Fibroblast of pulmonary artery (primary cell): ENCODE measurements at places on chromosomes 3 and 15.

GRCh38 chr15:90819850-90820249 is 48.5 kb upstream of the FURIN start:
- DNase-seq: no peak

DNA sequence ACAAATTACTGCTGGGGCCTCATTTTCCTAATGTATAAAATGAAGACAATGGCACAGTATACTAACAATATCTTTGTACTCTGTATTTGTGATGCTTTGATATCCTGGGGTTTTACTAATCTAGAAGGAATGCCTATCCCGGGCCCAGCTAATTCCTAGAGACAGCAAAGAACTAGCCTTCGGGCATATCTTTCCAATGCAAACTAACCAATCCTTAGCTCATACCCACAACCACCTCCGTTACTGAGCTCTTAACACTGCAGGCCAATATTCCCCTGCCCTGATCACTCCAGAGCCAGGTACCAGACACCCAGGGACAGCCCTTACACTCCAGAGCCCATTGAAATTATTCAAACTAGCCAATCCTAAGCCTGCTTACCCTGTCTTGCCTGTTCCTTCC is 309.0 kb downstream of the ULK4 start:
- no peak for DNase-seq

DNA sequence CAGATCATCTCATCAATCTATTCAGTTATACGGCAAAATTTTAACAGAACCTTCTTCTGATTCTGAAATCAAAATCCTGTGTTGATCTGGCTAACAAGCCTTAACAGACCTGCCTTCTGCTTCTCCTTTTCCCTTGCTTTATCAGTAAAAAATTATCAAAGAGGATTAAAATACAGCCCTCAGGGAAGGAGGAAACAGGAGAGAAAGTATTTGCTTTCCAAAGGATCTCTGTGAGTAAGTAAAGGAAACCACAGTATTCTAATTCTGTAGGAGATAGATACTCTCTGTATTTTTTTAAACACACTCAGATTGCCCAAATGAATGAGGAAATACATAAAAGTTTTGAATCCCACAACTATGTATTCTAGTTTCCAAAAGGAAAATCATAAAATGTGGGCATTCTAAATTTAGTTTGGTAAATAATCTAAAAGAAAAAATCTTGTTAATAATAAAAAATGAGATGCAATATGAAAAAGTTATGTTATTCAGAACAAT is 221.8 kb downstream of the ZIC1 start:
- no peak for DNase-seq

DNA sequence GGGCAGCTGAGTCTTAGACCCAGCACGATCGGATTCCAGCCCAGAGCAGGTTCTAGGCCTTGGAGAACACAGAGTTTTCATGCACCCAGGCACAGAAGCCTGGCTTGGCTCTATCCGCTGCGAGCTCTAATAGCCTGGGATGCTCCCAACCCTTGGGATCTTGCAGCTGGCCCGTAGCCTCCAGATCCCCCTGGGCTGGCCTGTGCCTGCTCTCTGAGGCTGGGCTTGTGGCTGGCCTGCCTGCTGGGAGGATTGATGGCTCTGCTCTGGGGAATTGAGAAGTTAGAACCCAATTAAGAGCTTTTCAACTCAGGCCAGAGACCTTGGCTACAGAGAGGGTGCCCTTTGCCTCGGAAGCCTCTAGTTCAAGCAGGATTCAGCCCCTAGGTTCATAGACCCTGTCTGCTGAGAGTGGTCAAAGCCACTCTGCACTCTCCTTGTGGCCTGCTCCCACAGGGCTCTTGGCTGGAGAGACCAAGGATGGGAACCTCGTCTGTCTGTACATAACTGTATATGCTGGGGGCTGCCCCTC is 64.4 kb downstream of the MAGEF1 start:
- no peak for DNase-seq

GRCh38 chr15:101358895-101359294 is 63.8 kb upstream of the SNRPA1 start:
- DNase-seq: no peak

GRCh38 chr3:66582721-66583423 is 82.0 kb upstream of the LRIG1 start:
- DNase-seq: no peak

- peak; percentile 53 for DNase-seq
These were observed 15.0 kb downstream of the IL12A start for GRCh38 chr3:160003520-160004128.

GRCh38 chr3:148648685-148649352 is 48.9 kb upstream of the AGTR1 start:
- peak; percentile 74 for DNase-seq

- no peak for DNase-seq
These were observed 242.3 kb upstream of the ICE2 start for GRCh38 chr15:60721257-60721626.

DNA sequence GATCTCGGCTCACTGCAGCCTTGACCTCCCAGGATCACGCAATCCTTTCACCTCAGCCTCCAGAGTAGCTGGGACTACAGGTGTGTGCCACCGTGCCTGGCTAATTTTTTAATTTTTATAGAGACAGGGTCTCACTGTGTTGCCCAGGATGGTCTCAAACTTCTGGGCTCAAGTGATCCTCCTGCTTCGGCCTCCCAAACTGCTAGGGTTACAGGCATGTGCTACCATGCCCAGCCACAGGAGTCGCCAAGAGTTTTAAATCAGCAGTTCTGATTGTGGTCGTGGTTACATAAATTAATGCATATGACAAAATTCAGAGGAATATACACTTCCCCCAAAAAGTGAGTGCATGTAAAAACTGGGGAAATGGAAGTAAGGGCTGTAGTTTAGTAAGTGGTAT is 32.9 kb downstream of the MEGF11 start:
- DNase-seq: no peak

DNA sequence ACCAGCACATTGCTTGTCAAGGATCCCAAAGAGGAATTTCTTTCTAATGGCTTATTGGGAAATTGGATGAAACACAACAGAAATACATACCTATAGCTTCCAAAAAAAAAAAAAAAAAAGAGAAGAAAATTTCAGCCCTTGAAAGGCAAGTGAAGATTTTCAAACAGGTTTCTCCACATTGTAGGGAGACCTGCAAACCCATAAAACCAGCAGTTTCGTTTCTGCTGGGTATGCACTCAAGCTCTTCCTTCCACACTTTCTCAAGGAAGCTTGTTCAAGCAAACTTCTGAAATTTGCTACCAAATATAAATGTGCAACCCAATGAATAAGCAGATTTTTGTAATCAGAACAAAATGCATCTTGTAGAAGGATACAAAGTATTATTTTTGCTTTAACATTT is 15.9 kb upstream of the SH3BP5 start:
- DNase-seq: no peak

- peak; percentile 39 for DNase-seq
These were observed 91.3 kb downstream of the PLXNA1 start for GRCh38 chr3:127073941-127074820.

- DNase-seq: no peak
These were observed 39.1 kb upstream of the PHLDB2 start for GRCh38 chr3:111819927-111820326.

DNA sequence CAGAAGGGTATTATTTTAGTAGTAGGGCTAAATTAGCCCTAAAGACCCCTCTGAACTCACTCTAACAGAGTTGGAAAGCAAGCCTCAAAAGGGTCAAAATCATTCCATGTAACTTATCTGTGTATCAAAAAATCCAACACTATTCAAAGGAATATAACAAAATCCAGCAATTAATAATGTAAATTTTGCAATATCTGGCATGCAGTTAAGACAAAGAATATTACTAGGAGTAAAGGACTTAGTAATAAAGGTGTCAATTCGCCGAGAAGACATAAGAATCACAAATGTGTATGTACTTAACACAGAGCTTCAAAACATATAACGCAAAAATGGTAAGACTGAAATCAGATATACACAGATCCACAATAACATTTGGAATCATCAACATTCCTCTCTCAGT is 71.2 kb upstream of the PFN2 start:
- DNase-seq: no peak

DNA sequence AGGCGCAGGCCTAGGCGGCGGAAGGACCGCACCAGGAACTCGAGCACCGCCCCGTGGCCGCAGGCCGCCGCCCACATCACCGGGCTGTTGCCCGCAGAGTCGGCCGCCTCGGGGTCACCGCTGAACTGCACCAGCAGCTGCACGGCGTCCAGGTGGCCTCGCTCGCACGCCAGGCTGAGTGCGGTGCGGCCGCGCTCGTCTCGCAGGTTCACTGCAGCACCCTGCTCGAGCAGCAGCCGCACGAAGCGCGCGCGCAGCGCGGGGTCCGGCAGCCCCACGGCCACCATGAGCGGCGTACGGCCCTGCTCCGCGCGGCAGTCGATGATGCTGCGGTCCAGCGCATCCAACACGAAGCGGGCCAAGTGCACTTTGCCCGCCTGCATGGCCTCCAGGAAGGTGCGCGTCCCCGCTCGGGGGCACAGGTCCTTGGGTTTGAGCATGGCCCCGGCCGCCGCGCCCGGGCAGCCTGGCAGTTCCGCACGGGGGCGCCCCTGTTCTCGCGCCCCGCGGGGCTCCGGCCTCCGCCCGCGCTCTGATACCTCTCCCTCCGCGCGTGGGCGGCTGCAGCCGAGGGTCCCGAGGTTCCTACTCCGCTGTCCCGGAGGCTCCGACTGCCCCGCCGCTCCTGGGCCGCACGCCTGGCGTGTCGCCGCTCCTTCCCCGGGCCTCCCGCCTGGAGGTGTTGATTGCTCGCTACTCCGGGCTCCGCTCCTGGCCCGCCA is 556 bp downstream of the ANKRD63 start:
- DNase-seq: no peak

GRCh38 chr15:93072011-93072410 is 17.0 kb downstream of the RGMA start:
- peak; percentile 62 for DNase-seq

- peak; percentile 29 for DNase-seq
These were observed 19.0 kb downstream of the FAN1 start for GRCh38 chr15:30922480-30923311.

- DNase-seq: peak; percentile 66
These were observed at the start of gene SH3BP5 for GRCh38 chr3:15332405-15333098. Gene SH3BP5, minus strand, starts transcription at chr3:15332586. Its CDS starts 178 bp downstream, at chr3:15332408.

- DNase-seq: no peak
These were observed 182.6 kb upstream of the SEMA6D start for GRCh38 chr15:47534673-47535072.

DNA sequence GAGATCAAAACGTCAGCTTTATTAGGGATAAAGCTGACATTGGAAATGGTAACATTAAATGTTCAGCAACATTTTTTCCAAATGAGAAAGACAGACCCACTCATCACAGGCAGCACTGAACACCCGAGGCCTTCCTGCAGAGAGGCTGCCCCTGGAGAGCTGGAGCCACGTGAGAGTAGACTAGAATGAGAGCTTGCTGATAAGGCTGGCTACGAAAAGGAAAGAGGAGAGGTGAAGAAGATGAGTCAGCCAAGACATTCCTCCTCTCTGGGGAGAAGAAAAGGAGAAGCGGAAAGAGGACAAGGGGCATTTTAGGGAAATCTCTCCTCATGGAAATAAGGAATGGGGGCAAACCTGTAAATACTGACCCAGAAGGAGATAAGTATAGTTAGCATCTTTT is 7.3 kb downstream of the CYP19A1 start:
- peak; percentile 64 for DNase-seq

- DNase-seq: no peak
These were observed 77.0 kb downstream of the NTRK3 start for GRCh38 chr15:88179562-88179961.

GRCh38 chr3:106144030-106144429 is 275.2 kb upstream of the CBLB start:
- no peak for DNase-seq

DNA sequence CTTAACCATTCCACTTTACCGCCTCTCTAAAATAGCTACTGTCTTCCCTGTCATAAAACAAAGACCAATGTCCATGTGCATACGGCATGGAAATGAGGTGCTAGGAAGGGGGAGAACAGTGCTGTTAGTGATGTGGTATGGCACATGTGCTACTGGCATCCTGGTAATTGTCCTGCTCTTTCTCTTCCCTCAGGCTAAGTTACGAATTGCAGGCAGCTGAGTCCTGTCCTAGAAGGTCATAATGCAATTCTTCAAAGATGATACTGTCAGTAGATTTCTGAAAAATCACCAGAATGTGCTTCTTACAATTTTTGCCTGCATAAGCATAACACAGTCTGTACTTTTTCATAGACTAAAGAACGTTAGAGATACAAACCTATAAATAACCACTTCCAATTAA is 216.8 kb downstream of the RSL24D1 start:
- no peak for DNase-seq

- DNase-seq: peak; percentile 12
These were observed 17.3 kb downstream of the RNF168 start for GRCh38 chr3:196486263-196486662.

- no peak for DNase-seq
These were observed 46.1 kb upstream of the KLHL25 start for GRCh38 chr15:85840802-85841152.

- DNase-seq: no peak
These were observed 680.3 kb downstream of the AGBL1 start for GRCh38 chr15:86759800-86760523.

GRCh38 chr3:140188285-140188684 is 253.3 kb downstream of the CLSTN2 start:
- DNase-seq: no peak

DNA sequence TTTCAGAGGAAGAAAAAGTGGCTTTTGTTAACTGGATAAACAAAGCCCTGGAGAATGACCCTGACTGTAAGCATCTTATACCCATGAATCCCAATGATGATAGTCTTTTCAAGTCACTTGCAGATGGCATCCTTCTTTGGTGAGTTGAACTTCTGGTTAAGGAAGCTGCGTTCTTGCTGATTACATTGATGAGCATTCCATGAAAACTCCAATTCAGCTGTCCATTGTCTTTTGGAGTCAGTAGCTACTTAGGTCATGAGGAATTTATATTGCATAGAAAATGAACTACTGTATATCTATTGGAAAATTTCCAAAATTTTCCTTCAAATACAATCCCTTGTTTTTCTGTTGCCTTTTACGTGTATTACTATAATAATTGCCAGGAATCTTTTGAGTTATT is 47.7 kb upstream of the TRPC1 start:
- no peak for DNase-seq

DNA sequence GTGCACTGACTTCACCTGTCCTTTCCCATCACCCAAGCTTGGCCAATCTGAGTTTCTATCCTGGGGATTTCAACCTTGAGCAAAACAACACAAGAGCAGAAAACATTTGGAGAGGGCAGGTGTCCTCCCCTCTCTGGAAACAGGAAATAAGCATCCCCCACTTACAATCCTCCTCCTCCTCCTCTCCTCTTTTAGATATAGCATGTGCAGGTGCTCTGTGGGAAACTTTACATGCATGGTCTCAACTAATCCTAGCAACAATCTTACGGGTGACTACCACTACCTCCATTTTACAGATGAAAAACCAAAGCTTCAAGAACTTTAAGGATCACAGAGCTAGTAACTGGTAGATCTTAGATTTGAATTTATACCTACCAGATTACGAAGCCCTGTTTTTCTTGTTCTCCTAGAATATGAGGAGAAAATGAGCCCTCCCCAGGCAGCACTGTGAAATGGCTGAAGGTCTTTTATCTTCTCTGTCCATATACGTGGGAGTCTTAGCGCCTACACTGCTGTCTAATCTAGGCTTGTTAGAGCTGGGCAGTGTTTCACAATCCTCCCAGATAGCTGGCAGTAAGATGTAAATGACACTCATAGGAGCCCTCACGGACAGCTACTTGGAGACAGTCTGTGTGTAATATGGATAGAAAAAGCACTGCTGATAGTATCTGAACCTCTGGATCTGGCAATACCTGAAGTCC is 301.2 kb upstream of the PROK2 start:
- DNase-seq: peak; percentile 73

GRCh38 chr3:45198264-45199260 is 27.5 kb downstream of the TMEM158 start:
- DNase-seq: no peak
